IMR-90 (cell line): ENCODE measurements at places on chromosomes 7 and 10. TPM values are rescaled to one million over a fixed set of nuclear protein-coding genes. Genes with fewer than 3 reads are reported as not detected.

DNA sequence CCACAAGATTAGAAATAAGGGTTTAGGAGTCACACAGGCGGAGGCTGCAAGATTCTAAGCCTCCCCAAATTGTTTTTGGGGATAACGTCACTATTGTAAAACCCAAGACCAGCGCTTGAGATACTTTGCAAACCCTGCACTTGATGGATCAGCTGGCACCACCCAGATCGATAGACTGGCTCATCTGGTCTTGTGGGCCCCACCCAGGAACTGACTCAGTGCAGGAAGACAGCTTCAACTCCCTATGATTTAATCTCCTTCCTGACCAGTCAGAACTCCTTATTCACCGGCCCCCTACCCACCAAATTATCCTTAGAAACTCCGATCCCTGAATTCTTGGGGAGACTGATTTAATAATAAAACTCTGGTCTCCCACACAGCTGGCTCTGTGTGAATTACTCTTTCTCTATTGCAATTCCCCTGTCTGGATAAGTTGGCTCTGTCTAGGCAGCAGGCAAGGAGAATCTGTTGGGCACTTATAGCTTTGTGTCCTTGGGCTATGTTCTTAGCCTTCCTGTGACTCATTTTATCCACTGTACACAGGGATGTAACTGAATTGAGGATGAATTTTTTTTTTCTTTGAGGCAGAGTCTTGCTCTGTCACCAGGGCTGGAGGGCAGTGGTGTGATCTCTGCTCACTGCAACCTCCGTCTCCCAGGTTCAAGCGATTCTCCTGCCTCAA is 64.4 kb upstream of the CARD11 start:
- DNase-seq, result no peak

Gene NUPR2
- total RNA-seq, result not detected in 2 replicates

GRCh38 chr7:149727053-149727898 is 46.1 kb downstream of the ZNF467 start:
- DNase-seq, result no peak

- DNase-seq, result peak; percentile 55
Observed at GRCh38 chr7:149209518-149210269, 14.3 kb downstream of the ZNF282 start.

Gene CPA5
- under 0.01 TPM in 1 of 2 replicates, not detected in the other for total RNA-seq

DNA sequence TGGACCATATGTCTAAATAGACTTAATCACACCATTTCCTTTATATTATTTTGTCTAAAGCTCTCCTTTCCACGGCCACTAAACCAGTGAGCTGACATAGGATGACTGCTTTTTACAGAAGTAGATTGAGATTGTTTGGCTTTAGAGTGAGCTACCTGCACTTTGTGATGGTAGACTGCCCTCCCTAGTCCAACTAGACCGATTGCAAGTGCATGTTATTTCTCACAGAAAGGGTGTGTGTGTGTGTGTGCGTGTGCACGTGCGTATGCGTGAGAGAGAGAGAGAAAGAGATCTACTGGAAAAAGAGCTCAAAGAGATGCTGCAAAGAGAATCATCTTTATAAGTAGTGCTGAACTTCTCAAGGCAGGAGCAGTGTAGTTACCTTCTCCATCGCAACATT is 60.7 kb downstream of the VCL start:
- DNase-seq, result no peak

GRCh38 chr7:8214244-8214824 is 47.6 kb downstream of the ICA1 start:
- peak; percentile 9 for DNase-seq

- no peak for DNase-seq
Observed at GRCh38 chr7:63080406-63080805, 918.2 kb upstream of the ZNF722 start.

DNA sequence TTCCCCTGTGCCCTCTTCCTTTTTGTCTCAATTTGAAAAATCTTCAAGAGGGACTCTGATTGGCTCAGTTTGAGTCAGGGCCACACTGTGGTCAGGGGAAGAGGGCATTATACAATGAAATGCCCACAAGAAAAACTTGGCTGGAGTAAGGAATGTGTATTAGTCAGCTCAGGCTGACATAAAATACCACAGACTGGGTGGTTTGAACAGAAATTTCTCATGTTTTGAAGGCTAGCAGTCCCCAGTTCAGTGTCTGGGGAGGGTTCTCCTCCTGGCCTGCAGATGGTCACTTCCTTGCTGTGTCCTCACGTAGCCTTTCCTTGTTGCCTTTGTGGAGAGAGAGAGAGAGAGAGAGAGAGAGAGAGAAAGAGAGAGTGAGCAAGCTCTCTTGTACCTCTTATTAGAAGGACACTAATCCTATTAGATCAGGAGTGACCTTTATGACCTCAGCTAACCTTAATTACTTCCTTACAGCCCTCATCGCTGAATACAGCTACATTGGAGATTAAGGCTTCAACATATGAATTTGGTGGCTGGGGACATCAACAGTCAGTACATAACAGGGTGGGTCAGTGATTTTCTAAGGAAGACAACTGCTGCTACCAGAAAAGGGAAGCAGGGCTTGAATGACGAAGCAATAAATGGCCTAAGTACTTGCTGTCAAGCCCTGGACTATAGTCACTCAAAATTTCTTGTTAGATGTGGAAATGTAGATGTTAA is 25.8 kb upstream of the FAM13C start:
- peak; percentile 90 for DNase-seq

Gene TEX47
- not detected in 2 replicates for total RNA-seq

GRCh38 chr10:131743190-131744151 is 157.3 kb upstream of the PPP2R2D start:
- no peak for DNase-seq

Gene CABCOCO1
- total RNA-seq, result under 0.01 and 0.18 TPM in 2 replicates

DNA sequence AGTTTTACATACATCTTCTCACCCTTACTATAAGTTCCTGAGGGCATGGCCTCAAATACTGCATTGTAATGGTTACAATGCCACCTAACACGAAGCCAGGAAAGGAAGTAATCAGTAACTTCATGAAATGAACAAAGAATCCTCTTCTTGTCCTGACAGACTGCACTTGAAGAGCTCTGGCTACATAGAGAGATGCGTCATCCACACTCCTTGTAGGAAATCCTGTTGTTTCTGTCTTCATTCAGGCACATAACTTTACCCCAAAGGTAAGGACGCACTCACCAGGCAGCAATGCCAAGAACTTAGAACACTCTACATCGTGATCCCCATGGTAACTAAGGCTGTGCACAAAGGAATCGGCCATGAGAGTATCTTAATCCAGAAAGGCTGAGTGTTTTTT is 80.3 kb upstream of the ARID5B start:
- no peak for DNase-seq

GRCh38 chr7:22647451-22648257 is 79.3 kb upstream of the IL6 start:
- peak; percentile 98 for DNase-seq

- no peak for DNase-seq
Observed at GRCh38 chr10:131841661-131842139, 59.1 kb upstream of the PPP2R2D start.

- DNase-seq, result no peak
Observed at GRCh38 chr10:66832781-66833422, 92.9 kb upstream of the LRRTM3 start.

DNA sequence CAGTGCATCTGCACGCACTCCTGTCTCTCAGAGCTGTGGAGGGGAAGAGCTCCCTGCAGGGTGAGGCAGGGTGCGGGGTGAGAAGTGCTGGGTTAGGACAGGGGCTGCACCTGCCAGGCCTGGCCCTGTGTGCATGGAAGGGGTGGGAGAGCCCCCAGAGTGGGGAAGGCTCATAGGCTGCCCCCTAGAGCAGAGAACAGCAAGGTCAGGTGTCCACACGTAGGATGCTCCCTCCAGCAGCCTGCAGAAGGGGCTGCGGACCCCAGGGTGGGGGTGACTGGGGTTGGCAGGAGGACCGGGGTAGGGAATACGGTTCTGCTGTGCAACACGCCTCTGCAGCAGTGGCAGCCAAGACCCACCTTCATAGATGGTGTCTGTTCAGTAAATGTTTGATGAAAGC is 208.6 kb downstream of the PTPRN2 start:
- no peak for DNase-seq

GRCh38 chr10:63375859-63376258 is 89.9 kb downstream of the JMJD1C start:
- peak; percentile 43 for DNase-seq

DNA sequence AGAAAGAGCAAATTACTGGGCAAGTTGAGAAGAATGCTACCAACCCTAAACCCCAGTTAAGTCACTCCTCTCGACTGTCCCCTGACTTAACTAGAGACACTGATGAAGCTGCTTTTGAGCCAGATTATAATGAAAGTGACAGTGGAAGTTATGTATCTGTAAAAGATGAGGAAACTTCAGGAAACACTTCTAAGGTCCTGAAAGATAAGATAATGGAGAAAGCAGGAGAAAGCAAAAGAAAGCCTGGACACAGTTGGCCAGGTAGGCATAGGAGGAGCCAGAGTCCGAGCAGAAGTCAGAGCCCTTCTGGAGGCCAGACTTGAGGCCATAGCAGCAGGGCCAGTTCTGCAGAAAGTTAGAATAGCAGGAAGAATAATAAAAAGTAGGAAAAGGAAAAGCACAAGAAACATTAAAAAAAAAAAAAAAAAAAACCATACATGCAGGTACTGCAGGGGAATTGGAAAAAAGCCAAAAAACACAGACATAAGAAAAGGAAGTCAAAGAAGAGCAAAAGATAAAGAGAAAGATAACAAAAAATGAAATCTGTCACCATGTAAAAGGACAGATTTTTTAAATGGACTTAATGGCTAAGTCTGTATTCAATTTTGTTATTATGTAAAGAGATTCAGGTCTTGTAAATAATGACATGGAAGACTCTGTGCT is 101.0 kb upstream of the KCNMA1 start:
- no peak for DNase-seq

Gene OPN1SW
- not detected in 2 replicates for total RNA-seq

Gene RBP4
- not detected in 2 replicates for total RNA-seq

DNA sequence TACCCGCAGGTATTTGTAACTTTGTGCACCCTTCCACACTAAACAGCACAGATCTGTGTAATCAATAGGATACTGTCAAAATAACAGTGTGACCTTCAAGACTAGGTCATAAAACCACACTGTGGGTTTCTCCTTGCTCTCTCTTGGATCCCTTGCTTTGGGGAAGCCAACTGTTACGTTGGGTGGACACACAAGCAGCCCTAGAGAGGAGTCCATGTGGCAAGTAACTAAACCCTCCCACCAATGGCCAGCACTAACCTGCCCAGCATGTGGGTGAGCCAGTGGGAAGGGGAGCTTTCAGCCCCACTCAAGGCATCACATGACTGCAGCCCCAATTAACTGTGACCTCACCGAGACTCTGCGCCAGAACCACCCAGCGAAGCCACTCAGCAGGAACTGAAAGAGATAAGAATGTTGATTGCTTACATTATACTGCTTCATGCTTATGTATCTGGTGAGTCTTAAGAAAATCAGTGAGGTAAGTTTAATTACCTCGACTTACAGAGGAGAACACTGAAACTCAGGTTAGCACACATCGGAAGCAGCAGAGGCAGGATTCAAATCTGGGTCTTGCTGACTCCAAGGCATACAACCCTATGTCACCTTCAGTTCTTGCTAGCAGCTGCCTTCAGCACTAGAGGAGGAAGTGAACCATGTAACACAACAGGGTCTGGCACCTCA is 9.4 kb upstream of the ZC3HAV1 start:
- peak; percentile 37 for DNase-seq

GRCh38 chr10:71618598-71618997 is 101.0 kb downstream of the C10orf105 start:
- DNase-seq, result no peak

GRCh38 chr10:26407406-26407969 is 30.7 kb upstream of the APBB1IP start:
- no peak for DNase-seq
